ENCODE measurements at places on chromosomes 13 and 19. TPM values are rescaled to one million over a fixed set of nuclear protein-coding genes. Genes with fewer than 3 reads are reported as not detected.

DNAAF3 gene
- 5.8 TPM for total RNA-seq

MBD3L3 gene
- not detected for total RNA-seq

GPC6 gene
- total RNA-seq: 7.2 TPM

CAMSAP3 gene
- total RNA-seq: 6.1 TPM

NAPA gene
- 85.9 TPM for total RNA-seq

KL gene
- 0.06 TPM for total RNA-seq

GDF15 gene
- 15.2 TPM for total RNA-seq

NANOS3 gene
- total RNA-seq: 1.3 TPM

All from A549 treated with dexamethasone at 1 μM for 4 hours (cell line).